ENCODE measurements at places on chromosomes 1 and 21.
A peak's percentile ranks its signal among the peaks of the same experiment; 100 is the strongest.

DNA sequence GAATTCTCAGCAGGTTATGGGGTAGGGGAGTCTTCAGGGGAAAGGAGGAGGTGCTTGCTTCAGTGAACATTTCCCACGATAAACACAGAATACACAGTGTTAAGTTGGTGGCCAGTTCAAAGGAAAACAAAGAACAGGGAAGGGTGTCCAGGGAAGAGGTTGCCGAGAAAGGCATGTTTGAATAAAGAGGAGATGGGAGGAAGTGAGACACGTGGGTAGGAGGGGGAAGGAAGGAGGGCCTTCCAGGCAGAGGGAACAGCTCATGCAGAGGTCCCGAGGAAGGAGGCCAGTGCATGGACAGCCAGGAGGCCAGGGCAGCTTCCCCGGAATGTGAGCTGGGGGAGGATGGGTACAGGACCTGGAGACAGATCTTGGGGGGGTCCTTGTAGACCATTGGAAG is 130.3 kb upstream of the TMEM51 start:
- no peak for DNase-seq

- no peak for DNase-seq
These were observed 759 bp downstream of the GPR157 start for GRCh38 chr1:9128166-9128519.

- no peak for DNase-seq
These were observed 361 bp downstream of the TMCC2 start for GRCh38 chr1:205228093-205228521.

- DNase-seq = peak; percentile 38
These were observed 1.4 kb downstream of the PEAR1 start for GRCh38 chr1:156894711-156895454.

GRCh38 chr1:182144646-182145030 is 83.1 kb upstream of the ZNF648 start:
- DNase-seq = no peak

GRCh38 chr1:29648798-29649188 is 412.5 kb downstream of the PTPRU start:
- no peak for DNase-seq

- no peak for DNase-seq
These were observed 8.1 kb downstream of the KRTAP21-3 start for GRCh38 chr21:30710499-30710898.

DNA sequence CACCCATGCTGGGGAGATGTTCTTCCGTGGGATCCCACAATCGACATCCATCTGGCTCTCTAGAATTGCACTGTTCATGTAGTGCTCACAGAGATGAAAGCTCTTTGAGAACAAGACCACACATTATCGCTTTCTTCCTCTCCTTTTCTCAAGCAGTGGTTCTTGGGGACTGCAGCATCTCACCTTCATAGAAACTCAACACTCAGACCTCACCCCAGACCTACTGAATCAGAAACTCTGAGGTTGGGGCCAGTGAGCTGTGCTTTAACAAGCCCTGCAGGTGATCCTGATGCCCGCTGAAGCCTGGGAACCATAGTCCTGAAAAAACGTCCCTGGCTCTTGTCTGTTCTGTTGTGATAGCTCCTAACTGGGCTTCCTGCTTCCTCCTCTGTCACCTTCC is 251.3 kb upstream of the FGGY start:
- DNase-seq = no peak

GRCh38 chr1:229229137-229229720 is 41.7 kb upstream of the RAB4A start:
- DNase-seq = no peak

DNA sequence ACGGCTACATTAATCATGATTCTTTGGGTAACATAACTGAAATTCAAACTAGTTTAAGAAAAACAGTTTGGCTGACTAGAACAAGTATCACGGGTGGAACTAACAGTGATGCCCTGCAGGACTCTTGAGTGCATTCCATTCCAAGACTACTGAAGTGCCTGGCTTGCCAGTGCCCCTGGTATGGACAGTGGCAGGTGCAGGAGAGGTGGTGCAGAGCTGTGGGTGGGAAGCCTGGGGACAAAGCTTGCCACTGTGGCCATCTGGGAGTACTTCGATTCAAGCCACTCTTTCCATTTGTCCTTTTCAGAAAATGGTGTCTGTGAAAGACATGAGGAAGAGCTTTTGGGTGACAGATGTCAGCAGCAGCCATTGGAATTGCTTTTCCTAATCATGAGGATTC is 166.5 kb downstream of the RRAGC start:
- no peak for DNase-seq

GRCh38 chr1:66433611-66434010 is 100.3 kb upstream of the SGIP1 start:
- DNase-seq = no peak

DNA sequence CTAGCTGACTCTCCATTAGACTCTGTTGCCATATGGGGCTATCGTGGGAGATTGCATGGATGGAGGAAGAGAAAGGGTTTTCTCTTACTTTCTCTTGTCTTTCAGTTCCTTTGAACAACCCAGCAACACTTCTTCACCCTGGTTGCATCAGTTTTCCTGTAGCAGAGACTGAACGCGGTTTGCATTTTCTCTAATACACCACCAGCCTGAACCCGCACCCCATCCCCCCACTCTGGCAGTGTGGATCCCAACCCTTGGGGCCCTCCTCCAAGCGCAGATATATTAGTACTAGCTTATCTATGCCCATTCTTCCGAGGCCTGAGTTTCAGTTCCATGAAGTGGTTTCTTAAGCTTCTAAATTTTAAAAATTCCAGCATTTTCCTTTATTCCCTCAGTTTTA is 12.6 kb downstream of the DR1 start:
- no peak for DNase-seq

- no peak for DNase-seq
These were observed 23.5 kb downstream of the TOR3A start for GRCh38 chr1:179105393-179105792.

DNA sequence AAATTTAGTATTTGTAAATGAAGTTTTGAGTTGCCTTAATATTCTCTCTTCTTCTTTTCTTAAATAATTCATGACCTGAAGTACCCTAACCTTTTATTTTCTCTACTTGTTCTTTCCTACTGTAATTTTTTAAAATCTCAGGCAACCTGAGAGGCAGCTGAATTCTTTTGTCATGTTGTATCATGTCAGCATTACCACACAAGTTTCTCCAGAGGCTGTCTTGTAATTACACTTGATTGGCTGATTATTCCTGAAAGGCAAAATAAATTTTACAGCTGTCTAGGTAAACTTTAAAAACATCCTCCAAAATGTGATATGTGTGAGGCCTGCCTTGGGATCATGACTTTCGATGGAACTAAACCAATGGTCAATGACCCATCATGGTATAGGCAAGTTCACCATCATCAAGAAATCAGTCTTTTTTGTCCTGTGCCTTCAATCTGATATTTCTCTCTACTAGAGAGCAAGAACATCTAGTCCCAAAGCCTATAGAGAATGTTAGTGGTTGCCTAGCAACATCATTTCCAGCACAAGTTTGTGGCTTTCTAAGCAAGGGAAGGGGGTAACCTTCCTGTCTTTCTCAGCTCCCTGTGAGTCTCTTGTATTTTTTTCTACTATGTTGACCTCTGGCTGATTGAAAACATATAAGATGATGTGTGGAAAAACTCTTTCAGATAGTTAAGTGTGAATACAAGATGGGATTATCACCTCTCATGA is 115.5 kb downstream of the GABPA start:
- DNase-seq = no peak

DNA sequence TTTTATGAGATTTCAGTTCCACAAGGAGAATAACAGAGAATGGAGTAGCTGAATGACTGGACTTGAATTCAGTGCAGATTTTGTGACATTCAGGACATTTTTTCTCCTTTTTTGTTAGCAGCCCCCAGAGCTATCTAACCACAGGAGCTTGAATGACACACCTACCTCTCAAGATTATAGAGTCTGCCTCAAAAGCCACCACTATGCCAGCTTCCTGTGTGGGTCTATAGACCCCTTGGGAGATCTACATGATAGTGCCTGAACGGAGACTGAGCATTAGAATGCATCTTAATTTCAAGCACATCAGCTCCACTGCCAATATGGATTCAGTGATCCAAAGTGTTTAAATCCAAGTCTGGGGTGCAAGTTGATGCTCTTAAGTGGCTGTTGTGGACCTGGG is 74.4 kb upstream of the ZNF648 start:
- DNase-seq = no peak

- no peak for DNase-seq
These were observed 162.9 kb downstream of the PLPP3 start for GRCh38 chr1:56416495-56416894.

GRCh38 chr1:164735315-164736052 is 176.5 kb downstream of the PBX1 start:
- DNase-seq = peak; percentile 45

DNA sequence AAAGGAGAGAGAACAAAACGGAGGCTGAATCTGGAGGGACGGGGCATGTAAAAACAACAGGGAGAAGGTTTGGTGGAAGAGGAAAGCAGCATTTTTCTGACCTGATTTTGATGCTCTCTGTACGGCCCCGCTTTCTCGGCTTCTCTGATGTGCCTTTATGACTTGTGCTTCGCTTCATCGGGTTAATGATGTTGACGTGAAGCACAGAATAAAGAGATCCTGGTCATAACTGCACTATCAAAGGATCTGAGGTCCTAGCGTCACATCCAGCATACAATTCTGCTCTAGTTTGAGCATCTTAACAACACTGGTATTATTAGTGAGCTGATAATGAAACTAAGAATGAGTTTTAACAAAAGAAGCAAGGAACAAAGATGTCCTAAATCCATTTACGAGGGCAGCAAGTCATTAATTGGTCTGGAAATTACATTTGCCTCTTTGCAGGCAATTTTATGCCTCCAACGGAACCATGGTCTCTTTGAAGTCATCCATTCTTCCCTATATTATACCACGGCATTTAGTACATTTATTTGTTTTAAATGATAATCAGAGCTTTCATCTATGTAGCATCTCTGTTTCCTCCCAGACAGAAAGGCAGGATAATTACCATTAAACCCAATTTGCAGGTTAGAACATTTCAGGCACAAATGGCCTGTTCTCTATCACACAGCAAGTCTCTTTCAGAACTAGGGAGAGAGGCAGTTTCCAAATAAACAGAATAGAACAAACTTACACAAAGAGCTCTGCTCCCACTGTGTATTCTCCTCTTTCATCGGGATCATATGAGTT is 45.3 kb upstream of the B3GALNT2 start:
- DNase-seq = no peak

DNA sequence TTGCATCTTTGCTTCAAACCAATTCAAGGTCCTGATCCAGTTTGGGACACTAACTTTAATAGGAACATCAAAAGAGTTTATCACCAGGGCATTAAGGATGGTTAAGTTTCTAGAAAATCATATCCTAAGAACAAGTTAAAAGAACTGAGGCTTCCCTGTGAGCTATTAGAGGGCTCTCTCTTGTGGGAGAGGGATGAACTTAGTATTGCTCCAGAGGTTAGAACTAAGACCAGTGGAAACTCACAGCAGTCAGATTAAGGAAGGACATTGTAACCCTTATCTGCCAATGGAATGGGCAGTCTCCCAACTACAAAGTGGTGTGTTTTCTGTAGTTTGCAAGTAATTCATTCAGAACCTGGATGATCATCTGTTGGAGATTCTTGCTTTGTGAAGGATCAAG is 36.8 kb downstream of the UBE2U start:
- DNase-seq = peak; percentile 33

DNA sequence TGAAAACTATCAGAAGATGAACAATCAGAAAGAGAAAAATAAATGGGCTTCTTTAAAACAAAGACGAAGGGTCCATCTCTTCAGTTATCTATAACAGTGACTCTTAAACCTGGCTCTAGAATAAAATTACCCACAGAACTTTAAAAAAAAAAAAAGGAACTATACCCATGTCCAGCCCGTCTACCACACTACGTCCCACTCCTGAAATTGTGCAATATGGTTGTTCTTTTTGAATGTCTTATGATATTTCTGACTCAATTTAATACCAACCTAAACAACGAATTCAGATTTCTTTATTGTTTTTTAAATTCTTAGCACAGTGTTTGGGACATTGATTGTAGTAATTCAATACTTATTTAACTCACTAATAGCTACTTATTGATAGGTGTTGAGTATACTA is 246.3 kb downstream of the DPYD start:
- no peak for DNase-seq

DNA sequence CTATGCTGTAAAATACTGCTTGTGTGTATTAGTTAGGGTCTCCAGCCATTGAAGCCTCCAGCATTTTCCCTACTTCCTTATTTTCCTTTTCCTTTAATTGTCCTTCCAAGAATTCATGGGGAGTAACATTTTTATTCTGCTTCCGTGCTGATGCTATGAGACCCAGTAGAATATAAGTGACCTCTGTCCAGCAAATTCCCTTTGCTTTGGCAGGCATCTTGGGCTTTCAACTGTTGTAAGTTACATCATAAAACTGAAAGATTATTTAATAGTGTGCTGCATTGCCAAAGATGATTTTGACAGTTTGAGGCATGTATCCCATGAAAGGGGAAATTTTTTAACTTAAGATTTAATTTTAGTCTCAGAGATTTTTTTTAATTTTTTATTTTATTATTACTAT is 48.1 kb upstream of the B3GALT2 start:
- no peak for DNase-seq

DNA sequence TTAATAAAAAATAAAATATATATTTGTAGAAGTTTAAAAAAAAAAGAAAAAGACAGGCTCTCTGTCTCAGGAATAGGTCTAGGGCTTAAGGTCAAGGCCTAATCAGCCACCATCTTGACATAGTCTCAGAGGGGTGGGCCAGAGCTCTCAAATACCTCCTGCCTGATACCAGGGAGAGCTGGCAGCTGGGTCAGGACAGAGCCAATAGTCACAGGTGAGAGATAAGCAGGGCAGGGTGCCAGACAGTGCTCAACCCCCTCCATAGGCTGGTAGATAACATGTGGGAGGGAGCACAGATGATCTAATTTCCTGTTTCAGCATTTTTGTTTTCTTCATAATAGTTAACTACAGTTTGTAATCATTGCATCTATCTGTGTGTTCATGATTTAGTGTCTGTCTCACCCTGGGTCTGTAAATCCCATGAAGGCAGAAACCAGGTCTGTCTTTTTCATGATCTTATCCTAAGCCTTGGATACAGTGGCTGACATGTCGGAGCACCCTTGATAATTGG is 152.0 kb upstream of the GRIK3 start:
- no peak for DNase-seq

- no peak for DNase-seq
These were observed 228.9 kb downstream of the TOMM20 start for GRCh38 chr1:234899730-234900072.

DNA sequence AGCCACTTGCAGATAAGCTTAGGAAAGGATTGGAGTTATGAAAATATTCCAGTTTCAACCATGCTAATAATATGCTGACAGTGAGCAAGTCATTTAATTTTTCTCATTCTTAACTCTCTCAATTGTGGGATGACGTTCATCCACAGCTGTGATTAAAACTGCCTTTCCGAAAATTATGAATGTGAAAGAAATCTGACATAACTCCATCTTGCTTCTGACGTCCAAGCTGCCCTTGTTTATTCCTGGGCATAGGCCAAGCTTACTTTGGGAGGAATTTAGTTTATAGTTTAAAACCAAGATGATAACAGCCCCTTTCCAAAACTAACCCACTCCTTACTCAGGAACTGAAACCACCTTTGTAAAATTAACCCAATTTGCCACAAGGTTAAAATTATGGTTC is 11.0 kb upstream of the RGS18 start:
- peak; percentile 9 for DNase-seq

Data from fibroblast of skin of scalp (primary cell).